Tongue (tissue), 3 donors: ENCODE measurements at places on chromosomes 2 and 18.

DNA sequence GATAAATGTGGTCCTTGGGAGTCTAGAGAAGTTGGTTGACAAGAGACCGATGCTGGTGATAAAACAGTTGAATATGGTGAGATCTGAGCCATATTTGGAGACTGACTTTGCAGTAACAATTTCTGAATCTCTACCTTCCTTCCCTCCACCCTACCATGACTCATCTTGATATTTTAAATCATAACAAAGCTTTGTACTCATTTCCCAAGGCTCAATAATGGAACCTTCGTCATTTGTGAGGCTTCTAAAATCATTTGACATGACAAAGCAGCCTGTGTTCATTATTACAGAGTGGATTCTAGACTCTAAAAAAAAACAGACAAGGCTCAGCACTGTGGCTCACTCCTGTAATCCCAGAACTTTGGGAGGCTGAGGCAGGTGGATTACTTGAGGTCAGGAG is 38.5 kb upstream of the PDCL3 start:
- DNase-seq: no peak

DNA sequence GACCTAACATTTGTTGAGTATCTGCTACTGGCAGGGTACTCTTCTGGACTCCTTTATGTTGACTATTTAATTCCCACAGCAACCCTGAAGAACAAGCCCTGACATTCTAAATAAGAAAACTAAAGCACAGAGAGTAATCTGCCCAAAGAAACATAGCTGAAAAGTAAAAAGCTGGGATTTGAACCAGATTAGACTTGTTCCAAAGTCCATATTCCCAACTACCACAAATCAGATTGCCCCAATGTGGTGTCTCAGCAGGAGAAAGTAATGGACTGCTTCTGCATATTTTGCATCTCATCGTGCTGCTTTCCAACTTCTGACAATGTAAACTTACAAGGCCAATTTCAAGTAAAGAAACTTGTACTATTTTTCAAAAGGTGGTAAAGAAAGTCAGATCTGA is 56.5 kb downstream of the SEPTIN10 start:
- DNase-seq: no peak

DNA sequence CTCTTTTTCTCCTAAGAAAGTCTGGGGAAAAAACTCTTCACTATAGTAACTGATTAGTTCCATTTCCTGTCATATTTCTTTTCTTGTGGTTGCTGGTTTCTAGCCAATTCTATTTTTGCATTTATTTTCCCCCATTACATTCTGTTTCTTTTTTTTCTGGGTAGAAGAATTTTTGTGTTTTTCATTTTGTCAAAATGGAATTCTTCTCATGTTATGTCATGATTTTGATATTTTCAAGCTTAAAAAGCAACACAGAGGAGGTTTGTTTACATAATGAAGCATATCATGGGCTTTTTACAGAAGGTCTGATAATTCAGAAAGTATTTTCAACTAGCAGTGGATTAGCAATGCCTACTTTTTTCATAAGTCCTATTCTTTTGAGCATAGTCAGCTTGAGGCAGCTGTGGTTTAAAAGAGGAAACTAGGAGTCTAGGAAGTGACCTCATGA is 102.0 kb downstream of the MAP2 start:
- peak; percentile 85 for DNase-seq

DNA sequence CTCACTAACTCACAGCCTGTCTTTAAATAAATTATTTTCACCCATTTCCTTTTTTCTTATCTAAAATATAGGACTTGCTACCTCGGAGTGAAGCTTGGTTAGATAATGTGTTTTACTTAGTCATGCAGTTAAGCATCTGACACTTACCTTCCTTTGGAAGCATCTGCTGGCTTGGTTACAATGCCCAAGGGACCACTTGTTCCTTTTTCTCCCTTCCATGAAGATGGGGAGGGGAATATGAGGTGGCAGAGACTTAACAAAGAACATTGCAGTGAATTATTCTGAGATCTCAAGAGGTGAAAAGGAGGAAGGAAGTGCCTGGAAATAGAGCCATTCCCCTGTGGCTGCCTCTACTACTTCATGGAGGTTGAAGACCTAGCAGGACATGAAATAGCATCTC is 145.4 kb upstream of the FOSL2 start:
- DNase-seq: no peak

DNA sequence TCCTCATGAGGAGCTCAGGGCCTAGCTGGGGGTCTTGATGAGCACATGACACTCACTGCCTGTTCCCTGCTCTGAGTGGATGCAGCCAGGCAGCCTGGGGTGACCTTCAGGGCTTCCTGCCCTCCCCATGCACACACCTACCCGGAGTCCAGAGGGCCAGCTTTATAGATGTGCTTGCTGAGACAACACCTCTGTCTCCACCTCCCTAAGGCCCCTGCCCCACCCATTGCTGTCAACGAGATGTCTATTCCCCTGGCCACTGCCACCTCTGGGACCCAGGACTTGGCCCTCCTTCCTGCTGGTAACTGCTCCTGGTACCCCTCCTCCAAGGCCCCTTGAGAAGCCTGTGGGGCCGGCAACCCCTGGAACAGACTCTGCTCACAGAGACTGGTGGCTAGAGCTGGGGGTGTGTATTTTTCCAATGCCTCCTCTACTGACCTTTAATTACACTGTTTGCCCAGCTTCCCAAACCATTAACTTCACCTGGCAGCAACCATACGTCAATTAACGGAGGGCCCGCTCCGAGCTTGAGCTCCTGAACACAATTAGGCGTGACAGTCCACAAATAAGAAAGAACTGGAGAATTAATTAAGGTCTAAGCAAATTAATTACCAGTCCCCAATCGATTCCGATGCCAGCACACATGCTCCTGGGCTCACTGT is 66.3 kb downstream of the EMX1 start:
- no peak for DNase-seq

DNA sequence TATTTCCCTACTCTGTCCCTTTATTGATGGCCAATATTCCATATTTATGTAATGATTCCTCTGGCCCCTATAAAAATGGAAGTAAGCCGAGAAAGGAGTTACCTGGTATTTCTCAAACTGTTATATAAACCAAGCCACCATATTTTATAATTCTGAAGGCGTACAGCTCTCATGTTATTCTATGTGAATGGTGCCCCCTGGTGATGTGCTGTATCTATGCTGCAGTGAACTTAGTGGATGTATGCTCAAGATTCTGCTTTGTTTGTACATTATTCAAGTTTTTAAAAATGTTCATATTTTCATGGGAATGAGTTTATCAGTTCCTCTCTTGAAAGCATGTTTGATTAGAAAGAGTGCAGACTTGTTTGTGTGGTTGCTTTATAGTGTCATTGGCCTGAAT is 194.5 kb upstream of the LRRTM1 start:
- DNase-seq: peak; percentile 70

- no peak for DNase-seq
These were observed 155.3 kb downstream of the PHLPP1 start for GRCh38 chr18:62870643-62871042.

DNA sequence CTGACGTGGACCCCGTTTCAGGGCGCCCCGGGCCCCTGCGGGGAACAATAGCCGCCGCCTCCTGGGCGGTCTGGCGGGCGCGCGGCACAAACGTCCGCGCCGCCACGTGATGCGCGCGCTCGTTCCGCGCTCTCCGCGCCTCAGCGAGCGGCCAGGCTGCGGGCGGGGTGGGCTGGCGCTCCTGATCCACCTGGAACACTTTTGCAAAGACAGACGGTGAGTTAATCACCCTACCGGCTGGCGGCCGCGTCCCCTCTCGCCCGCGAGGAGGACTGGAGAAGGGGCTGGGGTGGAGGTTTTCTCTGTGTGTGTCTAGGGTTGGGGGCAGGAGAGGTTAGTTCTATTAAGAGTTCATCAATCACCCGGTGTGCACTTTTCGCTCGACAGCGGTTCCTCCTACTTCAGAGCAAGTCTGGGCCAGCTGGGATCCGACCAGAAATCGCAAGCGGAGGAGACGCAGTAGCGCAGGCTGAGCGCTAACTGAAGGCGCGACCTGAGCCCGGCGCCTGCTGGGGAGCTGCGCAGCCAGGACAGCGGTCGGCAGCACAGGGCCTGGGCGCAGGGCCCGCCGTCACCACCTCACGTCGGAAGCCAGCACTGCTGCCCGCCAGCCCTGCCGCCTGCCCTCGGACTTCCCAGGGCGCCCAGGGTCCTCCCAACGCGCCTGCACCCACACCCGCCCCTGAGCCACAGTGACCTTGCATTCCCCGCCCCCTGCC is 10.3 kb upstream of the HOXD1 start:
- no peak for DNase-seq

- peak; percentile 93 for DNase-seq
These were observed 22.9 kb upstream of the NCKAP5 start for GRCh38 chr2:133591164-133591563.

GRCh38 chr18:22847392-22847791 is 85.7 kb upstream of the RBBP8 start:
- DNase-seq: no peak

DNA sequence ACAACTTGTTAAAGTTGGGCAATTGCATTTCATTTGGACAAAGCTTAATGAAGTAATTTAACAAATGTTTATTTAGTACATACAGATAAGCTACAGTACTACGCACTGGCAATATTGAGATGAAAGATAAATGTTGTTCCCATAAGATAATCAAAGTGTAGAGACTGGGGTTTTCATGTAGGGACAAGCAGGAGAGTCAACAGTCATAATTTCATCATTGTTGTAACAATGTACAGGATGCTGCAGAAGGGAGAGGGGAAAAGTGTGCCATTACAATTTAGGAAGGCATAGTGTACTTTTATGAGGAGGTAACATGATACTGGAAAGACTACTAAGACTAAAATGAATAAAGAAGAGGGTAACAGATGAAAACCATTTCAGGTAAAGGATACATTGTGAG is 441.6 kb downstream of the ERBB4 start:
- DNase-seq: no peak

DNA sequence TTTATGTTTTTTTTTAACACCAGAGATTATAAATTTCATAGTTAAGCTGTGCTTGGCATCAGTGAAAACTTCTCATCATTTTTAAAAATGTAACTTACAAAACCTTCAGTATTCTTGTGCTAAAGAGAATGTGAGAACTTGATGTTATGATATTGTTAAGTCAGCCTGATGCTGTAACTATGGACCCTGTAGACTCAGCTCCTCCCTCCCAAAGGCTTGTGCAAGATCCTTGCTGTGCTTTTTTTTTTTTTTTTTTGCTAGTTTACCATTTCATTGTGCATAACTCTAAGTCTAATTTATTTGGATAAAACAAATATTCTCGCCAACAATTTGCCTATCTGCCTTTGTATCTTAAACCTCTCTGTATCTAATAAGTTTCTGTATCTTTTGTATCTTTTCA is 12.9 kb upstream of the TFPI start:
- DNase-seq: no peak

- DNase-seq: no peak
These were observed 52.3 kb downstream of the PAPOLG start for GRCh38 chr2:60808330-60808801.

- no peak for DNase-seq
These were observed 16.4 kb upstream of the TXNL4A start for GRCh38 chr18:80004600-80005342.

GRCh38 chr2:129297430-129297829 is 682.0 kb upstream of the RAB6C start:
- no peak for DNase-seq

GRCh38 chr2:181426672-181427071 is 30.5 kb upstream of the ITGA4 start:
- no peak for DNase-seq

DNA sequence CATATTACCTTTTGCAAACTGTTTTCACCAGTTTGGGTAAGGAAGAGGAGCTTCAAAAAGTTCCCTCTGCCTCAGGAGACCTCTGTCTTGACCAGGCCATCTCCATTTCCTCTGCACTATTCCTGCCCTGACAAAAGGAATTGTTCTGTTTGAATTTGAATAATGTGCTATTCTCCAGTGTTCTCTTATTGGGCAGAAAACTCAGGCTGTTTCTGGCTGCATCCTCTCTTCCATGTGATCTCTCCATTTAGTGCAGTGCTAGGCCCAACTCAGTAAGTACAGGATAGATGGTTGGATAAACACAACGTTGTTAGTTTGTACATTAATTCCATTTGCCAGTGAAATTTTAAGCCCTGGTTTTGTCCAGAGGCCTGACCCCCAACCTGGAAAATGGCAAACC is 102.2 kb upstream of the CELF4 start:
- DNase-seq: peak; percentile 5

DNA sequence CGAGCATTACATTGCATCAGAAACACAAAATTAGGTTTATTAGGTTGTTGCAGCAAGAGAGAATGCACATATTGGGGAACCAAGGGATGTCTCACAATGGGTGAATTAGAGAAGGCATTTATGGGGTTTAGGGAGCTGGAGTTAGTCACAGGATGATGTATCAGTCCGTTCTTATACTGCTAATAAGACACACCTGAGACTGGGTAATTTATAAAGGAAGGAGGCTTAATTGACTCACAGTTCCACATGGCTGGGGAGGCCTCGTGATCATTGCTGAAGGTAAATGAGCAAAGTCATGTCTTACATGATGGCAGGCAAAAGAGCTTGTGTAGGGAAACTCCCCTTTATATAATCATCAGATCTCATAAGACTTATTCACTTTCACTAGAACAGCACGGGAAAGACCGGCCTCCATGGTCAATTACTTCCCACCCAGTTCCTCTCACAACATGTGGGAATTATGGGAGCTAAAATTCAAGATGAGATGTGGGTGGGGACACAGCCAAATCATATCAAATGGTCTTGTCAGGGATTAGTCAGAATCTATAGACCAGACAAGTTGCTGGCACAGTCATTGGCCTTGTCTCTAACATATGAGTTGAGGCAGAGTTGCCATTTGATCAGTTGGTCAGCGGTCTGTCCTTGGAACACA is 61.9 kb upstream of the RBMS1 start:
- no peak for DNase-seq

GRCh38 chr2:201127570-201127969 is 11.6 kb downstream of the CFLAR start:
- no peak for DNase-seq

GRCh38 chr2:159003555-159003954 is 35.1 kb downstream of the TANC1 start:
- no peak for DNase-seq

DNA sequence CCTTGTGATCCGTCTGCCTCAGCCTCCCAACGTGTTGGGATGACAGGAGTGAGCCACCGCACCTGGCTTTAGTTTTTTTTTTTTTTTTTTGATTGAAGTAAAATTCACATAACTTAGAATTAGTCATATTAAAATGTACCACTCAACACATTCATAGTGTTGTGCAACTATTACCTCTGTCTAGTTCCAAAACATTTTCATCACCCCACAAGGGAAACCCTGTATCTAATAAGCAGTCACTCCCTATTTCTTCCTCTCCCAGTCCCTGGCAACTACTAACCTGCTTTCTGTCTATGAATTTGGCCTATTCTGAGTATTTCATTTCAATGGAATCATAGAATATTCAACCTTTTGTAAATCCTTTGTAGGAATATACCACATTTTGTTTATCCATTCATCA is 123.9 kb upstream of the FAM117B start:
- no peak for DNase-seq
